ENCODE measurements at places on chromosomes 1 and 21.

- no peak for DNase-seq
These were observed 428.1 kb downstream of the PRDM2 start for GRCh38 chr1:14128096-14128495.

- DNase-seq = no peak
These were observed 10.0 kb downstream of the SELL start for GRCh38 chr1:169701261-169702005.

- DNase-seq = no peak
These were observed 524.9 kb upstream of the CHRM3 start for GRCh38 chr1:238861342-238862066.

DNA sequence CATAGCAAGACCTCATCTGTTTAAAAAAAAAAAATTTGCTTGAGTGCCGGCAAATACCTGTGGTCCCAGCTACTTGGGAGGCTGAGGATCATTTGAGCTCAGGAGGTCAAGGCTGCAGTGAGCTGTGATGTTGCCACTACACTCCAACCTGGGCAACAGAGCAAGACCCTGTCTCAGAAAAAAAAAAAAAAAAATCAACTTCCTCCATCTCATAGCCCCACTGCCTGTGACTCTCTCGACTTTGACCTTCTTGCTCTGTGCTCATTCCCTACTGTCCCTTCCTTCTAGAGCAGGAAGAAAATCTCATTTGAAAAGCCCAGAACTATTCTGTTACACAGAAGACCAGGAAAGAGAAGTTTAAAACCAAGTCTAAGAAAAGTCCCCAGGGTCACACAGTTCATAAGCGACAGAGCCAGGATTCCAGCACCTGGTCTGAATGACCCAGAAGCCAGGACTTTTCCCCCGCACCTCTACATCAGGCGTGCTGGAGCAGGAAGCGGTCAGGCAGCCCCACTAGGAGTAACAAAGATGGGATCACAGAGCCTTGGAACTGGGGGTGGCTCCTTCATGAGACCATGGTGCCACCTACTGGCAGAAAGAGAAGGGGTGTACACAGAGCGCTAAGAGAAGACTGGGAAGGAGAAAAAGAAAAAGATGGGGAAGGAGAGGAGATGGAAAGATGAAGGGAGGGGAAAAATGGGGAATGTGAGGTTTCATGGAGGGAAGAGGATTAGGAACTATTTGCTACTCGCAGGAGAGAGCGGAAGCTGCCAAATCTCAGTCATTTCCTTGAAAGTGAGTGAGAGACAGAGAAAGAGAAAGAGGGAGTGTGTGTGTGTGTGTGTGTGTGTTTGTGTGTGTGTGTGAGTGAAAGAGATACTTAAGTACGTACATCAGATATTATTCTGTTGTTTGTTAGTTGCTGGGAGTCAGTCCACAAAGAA is 3.1 kb upstream of the P3R3URF start:
- peak; percentile 97 for DNase-seq

DNA sequence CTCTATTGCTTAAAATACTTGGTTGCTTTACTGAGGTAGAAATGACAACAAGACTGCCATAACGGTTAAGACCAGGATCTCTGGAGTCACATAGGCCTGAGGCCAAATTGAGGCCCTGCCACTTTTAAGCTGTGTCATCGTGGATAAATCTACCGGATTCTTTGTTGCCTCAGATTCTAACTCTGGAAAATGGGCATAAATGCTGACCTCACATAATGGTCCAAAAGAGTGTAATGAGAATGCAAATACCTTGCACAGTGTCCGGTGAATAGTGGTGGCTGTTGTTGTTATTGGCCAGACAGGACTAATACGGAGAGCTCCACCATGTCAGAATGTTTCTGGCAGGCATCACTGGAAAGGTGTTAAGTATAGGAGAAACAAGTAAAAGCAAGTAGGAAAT is 346.1 kb downstream of the LMO4 start:
- DNase-seq = no peak

DNA sequence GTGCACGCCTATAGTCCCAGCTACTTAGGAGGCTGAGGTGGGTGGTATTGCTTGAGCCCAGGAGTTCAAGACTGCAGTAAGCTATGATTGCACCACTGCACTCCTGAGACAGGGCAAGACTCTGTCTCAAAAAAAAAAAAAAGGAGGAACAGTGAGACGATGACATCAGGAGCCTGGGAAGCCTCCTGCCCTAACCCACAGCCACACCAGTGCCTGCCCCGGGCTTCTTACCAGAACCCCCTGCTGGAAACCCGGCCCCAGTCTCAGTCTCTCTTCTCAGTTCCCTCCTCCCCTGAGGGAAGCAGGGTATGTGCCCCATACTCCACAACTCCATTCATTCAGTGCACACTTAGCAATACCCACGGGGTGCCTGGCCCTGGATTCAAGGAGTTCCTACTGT is 9.1 kb downstream of the COL8A2 start:
- DNase-seq = no peak

DNA sequence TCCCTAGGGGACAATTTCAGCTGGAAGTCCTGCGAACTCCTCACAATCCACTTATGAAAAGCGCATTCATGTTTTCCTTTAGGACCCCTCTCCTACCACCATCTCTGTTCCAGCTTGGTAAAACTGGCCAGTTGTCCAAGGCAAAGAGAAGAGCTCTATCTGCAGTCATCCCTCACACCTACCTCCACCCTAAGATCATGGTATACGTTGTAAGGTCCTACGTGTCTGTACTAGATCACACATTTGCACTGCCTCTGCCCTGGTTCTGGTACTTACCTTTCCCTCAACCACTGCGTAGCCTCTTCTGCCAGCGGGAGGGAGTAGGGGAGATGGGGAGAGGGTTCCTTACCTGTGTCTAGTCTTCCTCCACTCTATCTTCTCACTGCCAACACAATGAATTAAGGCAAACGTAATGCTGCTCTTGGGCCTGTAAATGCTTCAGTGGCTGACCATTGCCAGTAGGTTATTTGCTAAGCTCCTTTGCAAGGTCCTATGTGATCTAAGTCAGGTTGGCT is 739 bp upstream of the NUP133 start:
- peak; percentile 53 for DNase-seq

- no peak for DNase-seq
These were observed 20.3 kb upstream of the PRDM2 start for GRCh38 chr1:13679651-13680050.

- DNase-seq = no peak
These were observed 224.6 kb upstream of the RAB4A start for GRCh38 chr1:229046251-229046853.

GRCh38 chr1:65011983-65012382 is 45.6 kb upstream of the JAK1 start:
- no peak for DNase-seq

- DNase-seq = no peak
These were observed 574.7 kb downstream of the USP25 start for GRCh38 chr21:16304174-16305095.

DNA sequence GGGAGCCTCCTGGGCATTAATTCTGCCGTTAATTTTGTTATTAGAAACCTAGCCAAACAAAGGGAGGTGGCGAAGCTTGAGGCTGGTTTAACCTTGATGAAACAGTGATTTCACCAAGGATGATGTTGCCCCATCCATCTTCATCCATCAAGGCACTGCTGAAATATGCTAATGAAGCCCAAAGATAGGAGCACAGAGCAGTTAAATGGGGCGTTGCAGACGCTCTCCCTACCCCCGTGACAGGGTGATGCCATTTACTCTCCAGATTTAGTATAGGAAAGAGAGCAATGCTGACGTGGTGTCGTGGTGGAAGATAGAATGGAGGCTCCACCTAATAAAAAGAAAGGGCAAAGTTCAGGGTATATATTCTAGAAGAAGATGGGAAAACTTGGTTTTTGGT is 84.0 kb downstream of the PBX1 start:
- no peak for DNase-seq

GRCh38 chr1:39646232-39647081 is 7.0 kb upstream of the HEYL start:
- DNase-seq = peak; percentile 37

DNA sequence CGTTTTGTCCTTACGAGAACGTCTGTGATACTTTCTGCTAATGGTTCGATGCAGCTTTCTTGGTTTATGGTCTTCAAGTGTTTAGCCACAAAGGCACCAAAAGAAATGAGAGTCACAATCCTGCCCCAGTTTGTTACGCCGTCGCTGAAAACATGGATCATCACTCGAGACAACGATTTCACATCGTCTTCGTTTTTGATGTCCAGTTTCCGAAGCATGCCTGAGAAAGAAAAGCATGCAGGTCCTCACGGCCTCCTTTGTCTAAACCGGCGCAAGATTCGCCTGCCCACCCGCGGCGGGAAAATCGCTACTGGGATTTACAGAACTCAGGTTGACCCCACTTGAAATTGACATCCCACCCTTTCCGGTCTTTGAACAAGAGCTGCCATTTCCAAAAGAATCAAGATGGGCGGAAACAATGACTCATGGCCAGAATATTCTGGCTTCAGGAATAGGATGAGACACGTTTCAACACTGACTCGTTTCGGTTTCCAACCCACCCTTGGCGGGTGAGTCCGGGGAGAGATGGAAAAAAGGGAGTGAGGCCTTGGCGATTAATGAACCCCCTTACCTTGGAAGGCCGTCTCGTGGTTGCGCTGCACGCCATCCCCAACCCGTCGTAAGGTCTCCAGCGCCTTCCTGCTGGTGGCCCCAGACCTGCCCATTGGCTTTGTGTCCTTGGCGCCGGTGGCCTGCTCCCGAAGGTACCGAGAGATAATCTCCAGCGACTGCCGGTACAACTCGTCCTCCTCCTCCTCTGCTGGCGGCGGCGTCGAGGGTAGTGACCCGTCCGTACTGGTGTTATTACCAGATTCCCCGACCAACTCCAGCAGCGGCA is 919 bp downstream of the MCL1 start:
- peak; percentile 76 for DNase-seq

- DNase-seq = no peak
These were observed 73.8 kb downstream of the BCAR3 start for GRCh38 chr1:93607814-93608186.

- DNase-seq = no peak
These were observed 1.4 kb downstream of the DOCK7 start for GRCh38 chr1:62686822-62687221.
